ENCODE measurements at places on chromosomes 12 and 14. TPM values are rescaled to one million over a fixed set of nuclear protein-coding genes. Genes with fewer than 3 reads are reported as not detected.

Gene CLEC4D
- total RNA-seq = not detected

Gene WIF1
- total RNA-seq = 0.08 TPM

Gene HSP90B1
- 617 TPM for total RNA-seq

DNA sequence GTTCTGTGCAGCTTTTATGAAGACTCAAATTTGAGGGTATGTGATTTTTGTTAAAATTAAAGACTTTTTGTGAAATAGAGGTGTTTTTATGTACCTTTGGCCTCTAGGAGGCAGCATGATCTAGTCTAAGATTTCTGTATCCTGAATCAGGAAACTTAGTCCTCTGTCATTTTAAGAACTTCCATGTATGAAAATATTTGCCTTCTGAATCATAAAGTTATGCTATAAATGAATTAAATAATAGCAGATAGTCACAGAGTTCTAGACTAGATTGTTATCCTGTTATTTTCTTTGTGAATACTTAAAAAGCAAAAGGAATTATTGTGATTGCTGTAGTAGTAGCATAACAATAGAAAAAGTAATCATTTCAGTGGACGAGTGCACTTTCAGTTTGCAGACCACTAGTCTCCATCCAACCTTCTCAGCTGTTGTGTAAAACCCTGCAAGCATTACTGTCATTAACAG lies 56.3 kb downstream of the FGD4 start:
- DNase-seq = no peak

- DNase-seq = no peak
These were observed 9.4 kb downstream of the ACACB start for GRCh38 chr12:109125791-109126190.

DNA sequence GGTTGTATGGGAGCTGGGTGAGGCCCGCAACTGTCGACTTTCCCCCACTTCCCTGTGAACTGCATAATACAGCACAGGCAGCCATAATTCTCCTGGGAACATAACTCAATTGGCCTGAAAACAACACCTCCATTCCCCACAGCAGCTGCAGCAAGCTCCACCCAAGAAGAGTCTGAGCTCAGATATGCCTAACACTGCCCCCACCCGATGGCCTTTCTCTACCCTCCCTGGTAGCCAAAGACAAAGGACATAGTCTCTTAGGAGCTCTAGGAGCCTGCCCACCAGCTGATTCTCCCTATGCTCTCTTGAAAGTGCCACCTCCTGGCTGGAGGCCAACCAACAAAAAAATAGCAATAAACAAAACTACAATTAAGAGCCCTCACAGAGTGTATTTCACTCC lies 542.7 kb upstream of the LMO3 start:
- DNase-seq = no peak

- DNase-seq = no peak
These were observed 101.6 kb downstream of the BBS10 start for GRCh38 chr12:76246611-76247010.

All from left lobe of liver (tissue), 2 donors.